ENCODE measurements at places on chromosomes 12 and 14.
A peak's percentile ranks its signal among the peaks of the same experiment; 100 is the strongest.

GRCh38 chr14:32786886-32787285 lies 151.8 kb upstream of the NPAS3 start:
- no peak for DNase-seq
- H3K4me1 ChIP-seq = no peaks in the 10 kb centered on the region

DNA sequence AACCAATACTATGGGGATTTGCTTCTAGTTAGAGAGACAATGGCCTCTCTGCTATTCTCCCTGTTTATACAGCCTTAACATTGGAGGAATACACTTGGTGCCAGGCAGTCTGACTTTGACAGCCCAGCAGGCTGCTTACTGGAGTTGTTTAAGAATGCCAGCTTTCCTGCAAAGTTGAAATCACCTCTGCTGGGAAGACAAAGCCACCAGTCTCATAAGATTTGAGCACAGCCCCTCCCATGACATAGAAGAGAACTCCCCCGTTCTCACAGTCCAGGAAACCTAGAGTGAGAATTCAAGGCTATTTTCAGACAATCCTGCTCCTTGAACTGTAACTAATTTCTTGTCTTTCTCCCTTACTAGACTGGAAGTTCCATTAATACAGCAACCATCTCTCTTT lies 21.1 kb upstream of the CATSPERB start:
- peaks cover 16% of the 10 kb centered on the region for H3K4me1 ChIP-seq
- H3K27ac ChIP-seq = no peak overlapping the region
- H3K27me3 ChIP-seq = peaks cover 4% of the 10 kb centered on the region
- H3K36me3 ChIP-seq = no peaks in the 10 kb centered on the region

GRCh38 chr14:81324011-81324410 lies 76.1 kb downstream of the STON2 start:
- H3K4me3 ChIP-seq = peak overlapping the region; percentile 78
- H3K27me3 ChIP-seq = no peaks in the 10 kb centered on the region
- H3K36me3 ChIP-seq = peaks cover 11% of the 10 kb centered on the region
- H3K4me1 ChIP-seq = peaks cover 46% of the 10 kb centered on the region
- DNase-seq = peak; percentile 52
- peak overlapping the region; percentile 91 for H3K27ac ChIP-seq

GRCh38 chr12:123897221-123897620 lies 75.4 kb downstream of the CCDC92 start:
- no peaks in the 10 kb centered on the region for H3K36me3 ChIP-seq
- H3K27me3 ChIP-seq = peaks cover 9% of the 10 kb centered on the region

GRCh38 chr12:81942594-81942993 lies 183.4 kb upstream of the PPFIA2 start:
- no peaks in the 10 kb centered on the region for H3K27me3 ChIP-seq
- no peak overlapping the region for H3K27ac ChIP-seq
- no peaks in the 10 kb centered on the region for H3K36me3 ChIP-seq
- no peak overlapping the region for H3K4me3 ChIP-seq
- no peak for DNase-seq
- H3K4me1 ChIP-seq = no peaks in the 10 kb centered on the region
